ENCODE measurements at places on chromosomes 2 and 18. TPM values are rescaled to one million over a fixed set of nuclear protein-coding genes. Genes with fewer than 3 reads are reported as not detected.

DNA sequence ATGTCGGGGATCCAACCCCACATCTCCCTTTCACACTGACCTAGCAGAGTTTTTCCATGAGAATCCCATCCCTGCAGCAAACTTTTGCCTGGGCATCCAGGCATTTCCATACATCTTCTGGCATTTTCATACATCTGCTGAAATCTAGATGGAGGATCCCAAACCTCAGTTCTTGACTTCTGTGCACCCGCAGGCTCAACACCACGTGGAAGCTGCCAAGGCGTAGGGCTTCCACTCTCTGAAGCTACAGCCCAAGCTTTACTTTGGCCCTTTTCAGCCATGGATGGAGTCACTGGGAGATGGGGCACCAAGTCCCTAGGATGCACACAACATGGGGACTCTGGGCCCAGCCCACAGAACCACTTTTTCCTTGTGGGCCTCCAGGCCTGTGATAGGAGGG is 32.2 kb upstream of the TEX51 start:
- no peaks in the 10 kb centered on the region for H3K36me3 ChIP-seq
- DNase-seq, result no peak
- H3K27ac ChIP-seq, result no peak overlapping the region
- H3K27me3 ChIP-seq, result no peaks in the 10 kb centered on the region
- H3K4me3 ChIP-seq, result no peak overlapping the region
- no peaks in the 10 kb centered on the region for H3K4me1 ChIP-seq

DNA sequence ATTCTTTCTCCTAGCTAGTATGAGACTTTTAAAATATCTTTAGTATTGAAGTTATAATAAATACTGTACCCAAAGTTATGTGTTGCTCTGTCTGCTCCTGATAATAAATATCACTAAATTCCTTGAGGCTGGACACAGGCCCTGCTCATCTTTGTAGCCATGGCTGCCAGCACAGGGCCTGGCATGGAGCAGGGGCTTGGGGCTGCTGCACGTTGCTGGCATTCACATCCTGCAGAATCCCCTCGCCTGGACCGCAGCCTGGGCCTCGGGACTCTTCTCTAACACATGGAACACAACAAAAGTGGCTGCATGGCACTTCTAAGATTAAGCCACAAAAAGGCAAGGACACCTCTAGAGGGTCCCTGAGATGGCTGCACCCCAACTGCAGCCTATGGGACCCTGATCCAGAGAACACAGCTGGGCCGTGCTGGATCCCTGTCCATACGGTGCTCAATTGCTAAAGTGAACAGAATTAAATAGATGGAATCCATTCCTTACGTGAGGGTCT is 477.5 kb upstream of the MYT1L start:
- H3K4me1 ChIP-seq, result no peaks in the 10 kb centered on the region
- H3K4me3 ChIP-seq, result no peak overlapping the region

GRCh38 chr18:56124186-56124585 is 514.2 kb downstream of the TXNL1 start:
- DNase-seq, result no peak
- no peak overlapping the region for H3K27ac ChIP-seq
- H3K4me3 ChIP-seq, result no peak overlapping the region
- no peaks in the 10 kb centered on the region for H3K36me3 ChIP-seq
- peaks cover 3% of the 10 kb centered on the region for H3K4me1 ChIP-seq

- H3K27me3 ChIP-seq, result no peaks in the 10 kb centered on the region
- no peaks in the 10 kb centered on the region for H3K4me1 ChIP-seq
- no peak overlapping the region for H3K4me3 ChIP-seq
- no peak for DNase-seq
- no peak overlapping the region for H3K27ac ChIP-seq
- H3K36me3 ChIP-seq, result no peaks in the 10 kb centered on the region
These were observed 71.7 kb upstream of the MYO3B start for GRCh38 chr2:170106102-170106840.

DNA sequence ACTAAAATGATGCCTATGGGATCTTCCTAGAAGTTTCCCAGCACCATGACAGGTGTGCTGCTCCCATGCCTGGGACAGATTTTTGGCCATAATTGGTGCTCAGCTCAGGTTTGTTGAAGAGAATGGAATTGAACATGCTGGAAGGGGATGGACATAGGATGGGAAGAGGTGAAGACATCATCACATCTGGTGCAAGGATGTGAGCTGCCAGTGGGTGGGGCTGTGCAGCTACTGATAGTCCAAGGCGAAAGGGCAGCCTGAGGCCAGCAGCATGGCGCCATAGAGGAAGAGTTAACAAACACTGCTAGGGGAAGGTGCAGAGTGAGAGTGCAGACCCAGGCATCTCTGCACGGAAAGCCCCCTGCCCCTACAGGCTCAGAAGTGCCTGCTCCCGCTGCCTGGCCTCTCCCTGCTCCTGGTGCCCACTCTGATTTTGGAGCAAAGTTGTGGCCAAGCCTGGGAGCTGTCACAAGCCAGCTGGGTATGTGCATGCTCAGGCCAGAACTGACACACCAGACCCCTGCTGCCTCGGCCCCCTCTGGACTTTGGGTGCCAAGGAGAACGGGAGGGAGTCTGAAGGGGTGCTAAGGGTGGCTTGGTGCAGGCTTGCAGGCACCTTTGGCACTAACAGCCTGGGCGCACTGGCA is 178.6 kb downstream of the ZBTB7C start:
- H3K4me1 ChIP-seq, result peaks cover 5% of the 10 kb centered on the region
- DNase-seq, result peak; percentile 27
- no peaks in the 10 kb centered on the region for H3K27me3 ChIP-seq
- H3K36me3 ChIP-seq, result no peaks in the 10 kb centered on the region

- DNase-seq, result no peak
- no peak overlapping the region for H3K4me3 ChIP-seq
- no peaks in the 10 kb centered on the region for H3K4me1 ChIP-seq
- H3K36me3 ChIP-seq, result no peaks in the 10 kb centered on the region
- no peaks in the 10 kb centered on the region for H3K27me3 ChIP-seq
These were observed 409.8 kb downstream of the GPD2 start for GRCh38 chr2:156845806-156846558.

DNA sequence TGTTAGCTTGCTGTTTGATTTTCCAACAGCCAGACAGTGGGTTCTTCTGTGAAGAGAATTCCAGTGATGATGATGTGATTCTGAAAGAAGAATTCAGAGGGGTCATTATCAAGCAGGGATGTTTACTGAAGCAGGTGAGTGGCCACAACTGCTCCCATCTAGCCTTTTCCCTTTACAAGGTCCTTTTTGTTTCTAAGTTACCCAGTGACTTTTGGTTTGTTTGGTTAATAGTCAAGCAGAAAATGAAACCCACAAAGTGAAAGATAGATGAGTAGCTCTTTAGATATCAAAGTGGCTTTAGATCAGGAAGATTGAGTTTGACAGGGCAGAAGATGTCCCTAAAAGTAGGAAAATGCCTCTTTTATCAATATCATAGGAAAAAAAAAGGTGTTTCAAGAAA is 23.3 kb downstream of the PLEK start:
- H3K27me3 ChIP-seq, result no peaks in the 10 kb centered on the region
- H3K4me1 ChIP-seq, result no peaks in the 10 kb centered on the region
- no peaks in the 10 kb centered on the region for H3K36me3 ChIP-seq
- H3K27ac ChIP-seq, result no peak overlapping the region
- H3K4me3 ChIP-seq, result no peak overlapping the region

DNA sequence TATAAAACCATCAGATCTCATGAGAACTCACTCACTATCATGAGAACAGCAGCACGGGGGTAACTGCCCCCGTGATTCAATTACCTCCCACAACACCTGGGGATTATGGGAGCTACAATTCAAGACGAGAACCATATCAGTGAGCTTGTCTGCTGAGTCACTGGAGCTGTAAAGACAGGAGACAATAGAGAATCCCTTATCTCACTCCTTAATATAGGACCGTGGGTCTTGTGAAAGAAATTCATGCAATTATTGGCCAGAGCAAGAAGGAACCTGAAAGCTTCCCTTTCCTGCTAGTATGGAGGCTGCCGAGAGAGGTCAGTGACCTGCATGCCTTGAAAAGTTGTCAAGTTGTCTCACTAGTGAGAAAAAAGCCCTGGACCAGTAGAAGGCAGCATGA is 9.5 kb upstream of the TNFAIP6 start:
- H3K4me3 ChIP-seq, result no peak overlapping the region
- H3K27me3 ChIP-seq, result no peaks in the 10 kb centered on the region
- H3K27ac ChIP-seq, result no peak overlapping the region
- no peak for DNase-seq

- no peaks in the 10 kb centered on the region for H3K4me1 ChIP-seq
- H3K27me3 ChIP-seq, result no peaks in the 10 kb centered on the region
- H3K27ac ChIP-seq, result no peak overlapping the region
- H3K36me3 ChIP-seq, result no peaks in the 10 kb centered on the region
- no peak for DNase-seq
These were observed 14.0 kb downstream of the CXCR1 start for GRCh38 chr2:218152777-218153176.

DNA sequence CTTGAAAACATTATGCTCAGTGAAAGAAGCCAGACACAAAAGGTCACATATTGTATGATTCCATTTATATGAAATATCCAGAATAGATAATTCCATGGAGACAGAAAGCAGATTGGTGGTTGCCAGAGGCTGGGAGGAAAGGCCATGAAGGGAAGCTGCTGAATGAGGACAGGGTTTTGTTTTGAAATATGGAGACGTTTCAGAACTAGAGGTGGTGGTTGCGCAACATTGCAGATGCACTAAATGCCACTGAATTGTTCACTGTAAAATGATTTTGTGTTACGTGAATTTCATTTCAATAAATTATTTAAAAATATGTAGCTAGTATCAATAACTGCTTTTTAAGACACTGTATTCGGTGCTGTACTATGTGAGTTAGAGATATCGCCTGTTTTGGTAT is 101.7 kb upstream of the ZNF236 start:
- no peak for DNase-seq
- H3K27me3 ChIP-seq, result no peaks in the 10 kb centered on the region
- H3K36me3 ChIP-seq, result no peaks in the 10 kb centered on the region
- no peak overlapping the region for H3K27ac ChIP-seq
- no peak overlapping the region for H3K4me3 ChIP-seq

- no peaks in the 10 kb centered on the region for H3K36me3 ChIP-seq
- peaks cover 7% of the 10 kb centered on the region for H3K4me1 ChIP-seq
- H3K4me3 ChIP-seq, result no peak overlapping the region
- no peak for DNase-seq
- H3K27ac ChIP-seq, result no peak overlapping the region
These were observed 88.6 kb downstream of the SMAD7 start for GRCh38 chr18:48862132-48862531.

The LYG2 gene
- total RNA-seq, result not detected

The MRPS5 gene
- 106 TPM for total RNA-seq

The ALPG gene
- total RNA-seq, result not detected

The OSR1 gene
- total RNA-seq, result 3.8 TPM

The SPC25 gene
- not detected for total RNA-seq

The KCNG2 gene
- total RNA-seq, result not detected

The CAVIN2 gene
- total RNA-seq, result 35.2 TPM

The FEV gene
- total RNA-seq, result not detected

All from gastrocnemius medialis (tissue), 4 donors.